ENCODE measurements at places on chromosomes 16 and 17.

DNA sequence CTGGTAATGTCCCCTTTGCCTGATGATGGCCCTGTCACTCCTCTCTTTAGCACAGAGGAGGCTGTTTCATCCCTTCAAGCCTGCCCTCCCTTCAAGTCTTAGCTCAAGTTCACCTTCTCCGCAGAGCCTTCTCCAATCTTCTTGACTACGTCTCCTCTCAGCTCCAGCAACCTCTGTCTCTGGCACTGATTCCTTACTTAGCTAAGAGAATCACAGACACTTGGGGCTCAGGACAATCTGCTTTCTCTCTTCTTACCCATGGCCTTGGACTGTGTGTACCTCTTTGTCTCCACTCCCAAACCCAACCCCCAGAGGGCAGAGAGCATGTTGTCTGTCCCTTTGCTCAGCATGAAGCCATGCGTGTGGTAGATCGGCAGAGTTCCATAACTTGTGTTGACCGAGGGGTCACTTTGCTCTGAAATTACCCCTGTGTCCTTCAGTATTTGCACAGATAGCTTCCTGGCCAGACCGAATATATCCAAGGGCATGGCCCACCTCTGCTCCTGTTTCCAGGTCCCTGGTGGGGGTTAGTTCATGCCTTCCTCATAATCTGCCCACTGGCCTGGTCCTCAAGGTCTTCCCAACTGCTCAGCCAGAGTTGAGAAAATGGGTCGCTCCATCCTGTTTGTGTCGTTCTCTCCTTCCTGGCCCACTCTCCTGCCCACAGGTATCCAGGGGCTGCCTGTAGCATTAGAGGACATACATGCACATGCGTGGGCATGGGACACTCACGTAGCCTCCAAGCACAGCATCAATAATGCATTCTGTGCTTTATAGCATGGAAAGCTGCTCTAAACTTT is 41.6 kb downstream of the MAPT start:
- DNase-seq, result no peak

GRCh38 chr17:18925187-18925586 is 26.8 kb upstream of the SLC5A10 start:
- no peak for DNase-seq

- no peak for DNase-seq
Measured at GRCh38 chr17:17573912-17574311, 17.6 kb downstream of the PEMT start.

- no peak for DNase-seq
Measured at GRCh38 chr17:3956327-3956957, 7.8 kb downstream of the ATP2A3 start.

DNA sequence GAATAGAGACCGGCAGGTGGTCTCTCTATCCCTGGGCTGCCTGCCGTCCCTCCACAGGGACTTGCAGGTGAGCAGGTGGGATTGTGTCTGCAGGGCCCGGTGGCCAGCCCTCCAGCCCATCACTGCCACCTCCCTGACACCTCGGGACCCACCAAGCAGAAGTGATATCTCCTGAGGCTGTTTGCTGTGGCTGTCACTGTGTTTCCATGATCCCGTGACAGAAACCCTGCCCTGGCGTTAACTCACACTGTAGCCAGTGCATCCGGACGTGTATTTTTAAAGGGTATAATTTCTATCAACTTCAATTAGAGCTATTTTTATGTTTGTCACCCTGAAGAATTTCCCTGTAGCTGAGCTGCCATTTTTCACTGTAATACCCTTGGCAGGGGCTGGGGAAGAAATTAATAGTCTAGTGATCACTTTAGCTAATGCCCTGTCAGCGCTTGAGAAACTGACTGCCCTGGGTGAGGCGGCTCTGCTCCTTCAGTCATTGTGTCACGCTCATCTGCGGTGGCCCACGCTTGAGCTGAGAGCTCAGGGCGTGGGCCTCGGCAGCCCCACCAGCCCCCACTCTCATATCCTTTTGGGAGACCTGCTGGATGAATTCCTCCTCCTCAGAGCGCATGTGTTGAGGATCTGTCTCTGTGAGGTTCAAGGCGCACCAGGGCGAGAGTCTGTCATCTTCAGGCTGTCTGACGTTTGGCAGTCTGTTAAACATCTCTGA is 229.9 kb upstream of the CIBAR2 start:
- no peak for DNase-seq

DNA sequence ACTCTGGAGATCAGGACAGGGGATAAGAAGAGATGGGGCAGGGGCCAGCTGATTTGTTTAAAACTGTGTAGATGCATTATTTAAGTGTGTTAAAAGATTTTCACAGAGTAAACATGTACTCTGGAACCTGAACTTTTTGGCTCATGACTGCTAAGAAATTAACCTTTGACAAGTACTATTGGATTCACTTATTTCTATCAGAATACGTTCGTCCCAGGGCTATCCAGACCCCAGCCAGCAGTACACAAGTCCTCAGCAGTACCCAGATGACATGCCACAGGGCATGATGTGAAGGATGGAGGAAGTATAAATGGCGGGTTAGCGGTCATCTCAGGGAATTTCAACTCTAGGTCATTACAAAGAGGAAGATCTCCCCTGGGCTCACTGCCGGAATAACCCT is 253.7 kb downstream of the STX8 start:
- DNase-seq, result no peak

- DNase-seq, result no peak
Measured at GRCh38 chr17:29674281-29674680, 51.6 kb upstream of the CORO6 start.

GRCh38 chr17:3167574-3167973 is 29.7 kb upstream of the OR1A2 start:
- DNase-seq, result no peak

DNA sequence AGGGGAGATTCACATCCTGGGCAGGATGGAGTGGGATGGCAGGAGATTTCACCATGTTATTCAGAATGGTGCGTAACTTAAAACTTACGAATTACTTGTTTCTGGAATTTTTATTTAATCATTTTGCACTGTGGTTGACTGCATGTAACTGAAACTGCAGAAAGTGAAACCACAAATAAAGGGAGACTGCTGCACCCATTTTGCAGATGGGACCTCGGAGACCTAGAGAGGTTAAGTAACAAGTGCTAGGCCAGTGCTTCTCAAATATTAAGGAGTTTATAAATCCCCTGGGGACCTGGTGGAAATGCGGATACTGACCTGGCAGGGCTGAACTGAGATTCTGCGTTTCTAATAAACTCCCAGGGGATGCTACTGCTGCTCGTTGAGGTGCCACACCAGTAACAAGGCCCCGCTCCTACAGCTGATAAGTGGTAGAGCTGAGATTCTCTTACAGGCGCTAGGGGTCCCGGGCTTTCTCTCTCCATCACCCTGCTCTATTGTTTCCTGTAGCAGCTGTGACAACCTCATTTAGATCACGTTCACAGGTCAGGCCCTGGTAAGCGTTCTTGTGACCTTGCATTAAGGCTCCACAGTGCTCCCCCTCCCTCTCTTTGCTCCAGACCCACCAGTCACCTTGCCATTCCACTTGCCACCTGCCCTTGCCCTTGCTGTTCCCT is 167.1 kb upstream of the CDH13 start:
- DNase-seq, result no peak

- DNase-seq, result no peak
Measured at GRCh38 chr17:12438813-12439586, 226.7 kb upstream of the MYOCD start.

DNA sequence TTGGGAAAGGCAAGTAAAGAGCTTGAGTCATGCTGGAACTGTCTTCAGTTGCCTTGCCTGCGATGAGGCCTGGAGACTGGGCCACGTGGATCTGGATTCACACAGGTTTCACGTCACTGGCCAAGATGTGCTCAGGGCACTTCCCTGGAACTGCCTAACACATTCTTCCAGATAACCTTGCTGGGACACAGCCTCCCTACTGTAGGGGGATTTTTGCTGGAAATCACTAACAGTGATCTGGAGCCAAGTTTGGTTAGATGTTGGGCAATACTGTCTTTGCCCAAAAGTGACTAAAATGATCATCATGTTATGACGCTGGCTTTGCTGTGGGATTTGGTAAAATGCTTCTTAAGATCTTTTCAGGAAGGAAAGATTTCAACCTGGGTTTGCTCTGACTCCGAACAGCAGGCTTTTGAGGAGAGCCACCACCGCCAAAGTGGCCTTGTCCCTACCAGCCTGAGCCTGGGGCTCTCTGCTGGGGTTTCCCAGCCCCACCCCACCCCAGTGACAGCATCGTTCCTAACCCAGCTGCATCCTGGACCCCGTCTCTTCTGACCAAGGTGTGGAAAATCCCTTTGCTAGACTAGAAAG is 14.7 kb downstream of the C1QTNF1 start:
- no peak for DNase-seq

DNA sequence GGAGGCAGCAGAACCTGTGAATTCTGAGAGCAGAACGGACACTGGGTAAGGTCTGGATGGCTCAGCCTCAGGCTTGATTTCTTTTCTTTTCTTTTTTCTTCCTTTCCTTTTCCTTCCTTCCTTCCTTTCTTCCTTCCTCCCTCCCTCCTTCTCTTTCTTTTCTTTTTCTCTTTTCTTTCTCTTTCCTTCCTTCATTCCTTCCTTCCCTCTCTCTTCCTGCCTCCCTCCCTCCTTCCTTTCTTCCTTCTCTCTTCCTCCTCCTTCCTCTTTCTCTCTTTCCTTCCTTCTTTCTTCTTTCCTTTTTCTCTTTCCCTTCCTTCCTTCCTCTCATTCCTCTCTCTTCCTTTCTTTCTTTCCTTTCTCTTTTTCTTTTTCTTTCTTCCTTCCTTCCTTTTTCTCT is 38.0 kb downstream of the OR3A1 start:
- no peak for DNase-seq

DNA sequence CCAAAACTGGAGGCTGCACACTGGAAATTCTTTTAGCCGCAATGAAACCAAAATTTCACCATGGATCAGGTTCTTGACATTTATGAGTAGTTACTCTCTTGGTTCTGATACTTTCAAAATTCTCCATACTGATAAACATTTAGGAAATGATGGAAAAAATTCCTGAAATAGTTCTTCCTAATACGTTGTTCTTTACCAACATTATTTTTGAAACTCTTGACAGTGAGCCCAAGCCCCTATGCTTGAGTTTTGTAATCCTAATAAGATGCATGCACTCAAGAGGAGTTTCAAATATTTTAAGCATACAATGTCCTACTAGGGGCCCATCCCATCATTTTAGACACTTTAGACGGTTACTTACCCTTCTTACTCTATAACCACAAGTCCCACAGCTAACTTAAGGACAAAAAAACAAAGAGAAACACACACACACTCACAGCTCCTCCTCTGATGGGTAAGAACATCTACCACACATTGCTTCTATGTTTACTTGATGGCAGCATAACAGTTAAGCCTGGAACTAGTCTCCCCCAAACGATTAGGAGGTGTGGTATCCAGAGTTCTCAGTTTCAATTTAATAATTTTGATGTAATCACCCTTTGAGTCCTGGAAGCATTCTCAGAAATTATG is 3.7 kb downstream of the VEZF1 start:
- DNase-seq, result no peak

Measured in cerebellar nuclear complex (tissue), 1 donor.